H54 (cell line): ENCODE measurements at places on chromosomes 2 and 18.

- no peak for DNase-seq
These were observed 19.2 kb downstream of the ATOH8 start for GRCh38 chr2:85772841-85773491.

- no peak for DNase-seq
These were observed 54.8 kb upstream of the CCDC68 start for GRCh38 chr18:55014095-55014494.

DNA sequence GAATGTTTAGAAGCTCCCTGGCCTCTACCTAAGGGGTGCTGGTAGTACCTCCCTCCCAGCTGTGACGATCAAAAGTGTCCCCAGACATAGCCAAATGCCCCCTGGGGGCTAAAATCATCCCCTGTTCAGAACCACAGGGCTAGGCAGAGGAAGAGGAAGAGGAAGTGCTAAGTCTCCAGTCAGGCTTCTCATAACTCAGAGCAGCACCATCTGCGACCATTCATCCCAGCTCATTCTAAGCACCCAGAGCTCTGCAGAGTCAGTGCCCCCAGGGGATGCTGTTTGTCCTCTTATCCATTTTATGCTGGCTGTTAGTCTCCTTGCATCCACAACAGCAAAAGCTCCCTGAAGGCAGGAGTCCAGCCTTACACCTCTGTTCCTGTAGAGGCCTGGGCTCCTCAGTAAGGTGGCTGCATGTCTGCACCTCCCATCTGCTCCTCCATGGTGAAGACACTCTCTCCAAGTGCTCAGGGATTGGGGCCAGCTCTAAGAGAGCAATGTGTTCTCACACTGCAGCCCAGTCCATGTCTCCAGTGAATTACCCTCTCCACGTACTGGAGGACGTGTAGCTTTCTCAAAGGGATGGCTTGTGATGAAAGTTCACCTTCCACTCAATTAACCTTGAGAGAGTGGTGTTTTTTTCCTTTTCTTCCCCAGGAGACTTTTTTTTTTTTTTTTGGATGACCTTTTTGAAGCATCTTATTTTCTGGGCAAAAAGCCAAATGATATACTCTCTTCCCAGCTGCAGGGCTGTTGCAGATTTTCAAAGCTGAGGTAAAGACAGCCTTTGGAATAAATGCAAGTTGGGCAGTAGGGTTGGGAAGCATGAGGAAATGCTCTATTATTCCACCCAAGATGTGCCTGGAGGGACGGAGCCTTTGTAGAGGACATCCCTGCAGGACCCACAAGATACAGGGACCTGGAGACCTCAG is 158.9 kb upstream of the SLC14A2 start:
- no peak for DNase-seq

DNA sequence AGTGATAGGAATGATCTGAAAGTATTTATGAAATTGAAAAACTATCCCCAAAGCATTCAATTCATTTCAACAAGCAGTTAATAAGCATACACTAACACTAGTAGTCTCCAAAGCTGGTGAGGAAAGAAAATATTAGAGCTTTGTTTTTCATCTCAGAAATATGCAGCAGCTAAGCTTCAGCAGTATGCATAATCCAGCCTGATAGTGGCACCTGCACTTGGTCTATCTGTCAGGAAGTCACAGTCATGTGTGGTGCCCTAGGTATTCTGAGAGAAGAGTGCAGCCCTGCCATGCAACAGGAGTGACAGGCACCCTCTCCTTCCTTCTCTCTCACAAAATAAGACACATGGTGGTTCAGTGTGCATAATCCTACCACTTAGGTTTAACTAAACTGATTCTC is 158.8 kb downstream of the DYM start:
- DNase-seq = no peak

DNA sequence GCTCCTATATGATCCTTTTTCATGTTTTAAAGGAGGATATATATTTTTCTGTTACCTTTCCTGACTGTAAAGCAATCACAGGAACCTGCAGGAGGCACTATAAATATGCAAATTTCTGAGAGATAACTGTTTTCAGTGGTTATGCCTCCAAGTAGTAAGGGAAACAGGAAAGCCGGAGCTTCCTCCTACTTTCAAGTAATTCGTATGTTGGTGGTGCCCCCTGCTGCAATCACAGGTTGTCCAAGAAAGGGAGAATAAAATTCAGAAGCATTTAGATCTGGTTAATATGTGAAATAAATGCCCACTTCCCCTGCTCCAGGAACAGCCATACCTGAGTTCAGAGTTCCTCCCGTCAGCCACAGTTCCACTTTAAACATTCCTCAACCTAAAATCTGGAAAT is 12.0 kb upstream of the BCL11A start:
- no peak for DNase-seq

- DNase-seq = no peak
These were observed 204.1 kb downstream of the GLI2 start for GRCh38 chr2:120939595-120940318.

- no peak for DNase-seq
These were observed 134.4 kb downstream of the L3MBTL4 start for GRCh38 chr18:6280211-6280743.

DNA sequence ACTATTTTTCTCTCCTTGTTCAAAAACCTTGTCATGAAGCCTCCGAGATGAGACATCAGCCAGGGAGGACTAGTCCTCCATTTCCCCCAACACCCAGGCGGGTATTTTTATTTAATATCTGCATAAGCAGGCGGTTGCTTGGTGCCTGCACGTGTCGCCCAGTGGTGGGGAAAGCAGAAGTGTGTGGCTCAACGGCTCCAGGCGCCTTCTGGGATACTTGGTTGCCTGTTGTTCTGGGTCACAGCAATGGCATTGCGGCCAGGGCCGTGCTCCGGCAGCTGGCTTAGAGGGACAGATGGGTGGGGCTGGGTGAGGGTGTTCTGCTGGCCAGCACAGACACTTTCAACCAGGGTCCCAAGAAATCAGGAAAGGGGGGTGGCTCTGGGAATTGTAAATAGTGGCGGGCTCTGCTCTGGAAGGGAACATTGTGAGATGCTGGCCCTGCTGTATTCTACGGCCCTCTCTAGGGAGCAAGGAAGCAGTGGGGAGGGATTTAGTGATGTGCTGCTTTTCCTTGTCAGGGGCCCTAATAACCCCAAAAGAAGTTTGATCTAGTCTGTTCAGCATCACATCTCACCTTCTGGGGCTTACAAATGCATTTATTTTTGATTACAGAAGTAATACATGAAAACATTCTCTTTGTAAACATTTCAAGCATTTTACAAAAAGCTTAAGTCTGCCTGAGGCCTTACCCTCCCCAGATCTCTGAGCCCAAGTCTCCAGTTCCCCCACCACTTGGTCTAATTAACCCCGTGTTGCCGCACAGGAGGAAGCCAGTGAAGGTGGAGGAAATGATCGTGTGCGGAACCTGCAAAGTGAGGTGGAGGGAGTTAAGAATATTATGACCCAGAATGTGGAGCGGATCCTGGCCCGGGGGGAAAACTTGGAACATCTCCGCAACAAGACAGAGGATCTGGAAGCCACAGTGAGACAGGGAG is 1.1 kb downstream of the VAMP8 start:
- DNase-seq = no peak

- DNase-seq = no peak
These were observed 48.5 kb upstream of the CAB39 start for GRCh38 chr2:230664128-230664527.

DNA sequence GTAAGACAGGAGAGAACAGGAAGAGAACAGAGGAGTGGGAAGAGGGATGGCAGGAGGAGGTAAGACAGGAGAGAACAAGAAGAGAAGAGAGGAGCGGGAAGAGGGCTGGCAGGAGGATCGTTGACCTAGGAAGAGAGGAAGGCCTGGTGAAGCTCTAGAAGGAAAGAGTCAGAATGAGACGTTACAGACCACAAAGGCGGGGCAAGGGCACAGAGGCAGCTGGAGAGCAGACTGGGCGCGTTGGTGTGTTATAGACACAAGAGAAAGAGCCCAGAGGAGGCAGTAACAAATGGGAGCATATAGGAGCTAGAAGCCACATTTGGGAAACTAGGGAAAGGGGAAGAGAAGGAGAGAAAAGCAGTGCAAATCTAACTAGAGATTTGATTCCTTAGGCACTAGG is 26.6 kb downstream of the PTRHD1 start:
- DNase-seq = no peak

DNA sequence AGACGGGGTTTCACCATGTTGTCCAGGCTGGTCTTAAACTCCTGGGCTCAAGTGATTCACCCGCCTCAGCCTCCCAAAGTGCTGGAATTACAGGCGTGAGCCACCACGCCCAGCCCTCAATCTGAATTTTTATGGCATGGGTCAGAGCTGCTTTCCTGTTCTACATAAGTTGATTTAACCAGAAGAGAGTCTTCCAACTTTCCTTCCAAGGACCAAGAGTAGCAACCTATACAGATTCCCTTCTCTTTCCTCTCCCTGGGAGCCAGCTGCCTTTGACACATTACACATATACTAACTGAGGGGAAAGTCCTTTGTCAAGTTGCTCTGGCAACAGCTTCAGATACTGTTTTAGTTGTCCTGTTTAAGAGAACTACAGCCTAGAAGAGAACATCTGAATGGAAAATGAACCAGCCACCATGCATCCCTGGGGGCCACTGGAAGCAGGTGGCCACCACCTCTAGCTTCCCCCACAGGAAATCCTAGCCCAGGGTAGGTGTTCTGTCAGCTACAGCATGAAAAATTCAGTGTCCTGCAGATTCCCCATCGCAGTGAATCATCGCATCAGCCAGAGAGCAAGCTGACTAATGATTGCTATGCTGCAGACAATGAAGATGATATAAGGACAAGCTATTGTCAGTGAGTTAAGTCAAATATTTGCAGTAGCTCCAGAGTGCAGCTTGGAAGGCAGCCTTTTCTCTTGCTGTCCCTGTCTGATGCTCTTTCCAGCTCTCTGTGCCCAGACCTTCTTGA is 62.9 kb downstream of the POMC start:
- DNase-seq = peak; percentile 68

- no peak for DNase-seq
These were observed 167.0 kb downstream of the NDUFA10 start for GRCh38 chr2:239858179-239858578.

DNA sequence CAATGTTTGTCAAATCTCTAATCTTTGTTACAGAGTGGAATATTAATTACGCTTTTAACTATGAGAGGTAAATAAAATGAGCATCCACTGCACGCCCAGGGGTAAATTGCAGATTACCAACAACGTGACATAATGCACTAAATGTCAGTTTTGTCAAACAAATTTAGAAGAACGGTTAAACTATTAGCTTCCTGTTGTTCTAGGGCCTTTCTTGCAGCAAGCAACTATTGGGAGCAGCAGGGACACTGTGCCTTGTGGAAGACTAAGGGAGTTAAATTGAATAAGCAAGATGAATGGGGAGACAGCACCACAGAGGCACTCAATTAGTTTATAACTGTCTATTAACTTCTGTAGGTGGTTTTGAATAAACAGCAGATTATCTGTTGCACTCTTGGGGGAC is 391.0 kb upstream of the RAB12 start:
- DNase-seq = no peak

DNA sequence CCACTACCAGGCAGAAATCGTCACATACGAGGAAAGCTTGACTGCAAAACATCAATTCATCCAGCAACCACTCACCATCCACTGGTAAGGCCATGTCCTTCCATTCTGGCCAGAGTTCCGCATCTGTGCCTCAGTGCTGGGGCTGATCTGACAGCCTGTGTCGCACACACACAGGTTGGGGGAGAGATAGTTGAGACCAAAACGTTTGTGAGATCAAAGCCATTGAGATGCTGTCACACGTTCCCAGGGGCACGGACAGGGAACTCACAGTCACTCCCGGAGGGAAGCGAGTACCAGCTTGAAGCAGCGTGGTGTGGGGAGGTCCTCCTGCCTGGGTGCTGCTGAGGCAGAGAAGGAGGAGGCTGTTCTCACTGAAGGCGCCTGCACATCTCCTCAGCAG is 458.5 kb upstream of the SALL3 start:
- no peak for DNase-seq

- DNase-seq = no peak
These were observed 380.2 kb downstream of the LNPK start for GRCh38 chr2:175621821-175622220.

- DNase-seq = no peak
These were observed 26.3 kb downstream of the CAB39 start for GRCh38 chr2:230738924-230739323.

- DNase-seq = no peak
These were observed 222.5 kb downstream of the FAM210A start for GRCh38 chr18:13503836-13504235.

- DNase-seq = peak; percentile 67
These were observed 14.2 kb downstream of the NIFK start for GRCh38 chr2:121722479-121722878.

- no peak for DNase-seq
These were observed 1001.9 kb upstream of the CHAC2 start for GRCh38 chr2:52765735-52766134.

GRCh38 chr2:167953776-167954175 is 293.6 kb downstream of the STK39 start:
- no peak for DNase-seq

DNA sequence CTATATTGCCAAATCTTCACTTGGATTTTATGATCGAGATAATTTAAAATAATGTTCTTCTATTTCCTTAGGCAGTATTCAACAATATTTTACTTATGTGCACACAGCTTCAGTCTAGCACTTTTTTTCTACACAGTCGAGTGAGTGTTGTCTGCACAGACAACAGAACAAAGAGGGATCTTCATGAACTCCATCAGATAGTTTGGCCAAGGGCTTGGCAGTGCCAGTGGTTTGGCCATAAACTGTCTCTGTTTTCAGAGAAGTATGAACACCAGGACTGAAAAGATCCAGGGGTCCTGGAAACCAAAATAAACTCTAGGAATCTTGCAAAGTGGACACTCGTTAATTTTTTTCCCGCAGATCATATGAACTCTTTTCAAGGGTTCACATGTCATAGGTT is 547.3 kb downstream of the PLCL1 start:
- DNase-seq = no peak

GRCh38 chr18:75252136-75252535 is 41.5 kb downstream of the TSHZ1 start:
- no peak for DNase-seq

GRCh38 chr2:71943238-71944182 is 204.2 kb downstream of the CYP26B1 start:
- DNase-seq = no peak

DNA sequence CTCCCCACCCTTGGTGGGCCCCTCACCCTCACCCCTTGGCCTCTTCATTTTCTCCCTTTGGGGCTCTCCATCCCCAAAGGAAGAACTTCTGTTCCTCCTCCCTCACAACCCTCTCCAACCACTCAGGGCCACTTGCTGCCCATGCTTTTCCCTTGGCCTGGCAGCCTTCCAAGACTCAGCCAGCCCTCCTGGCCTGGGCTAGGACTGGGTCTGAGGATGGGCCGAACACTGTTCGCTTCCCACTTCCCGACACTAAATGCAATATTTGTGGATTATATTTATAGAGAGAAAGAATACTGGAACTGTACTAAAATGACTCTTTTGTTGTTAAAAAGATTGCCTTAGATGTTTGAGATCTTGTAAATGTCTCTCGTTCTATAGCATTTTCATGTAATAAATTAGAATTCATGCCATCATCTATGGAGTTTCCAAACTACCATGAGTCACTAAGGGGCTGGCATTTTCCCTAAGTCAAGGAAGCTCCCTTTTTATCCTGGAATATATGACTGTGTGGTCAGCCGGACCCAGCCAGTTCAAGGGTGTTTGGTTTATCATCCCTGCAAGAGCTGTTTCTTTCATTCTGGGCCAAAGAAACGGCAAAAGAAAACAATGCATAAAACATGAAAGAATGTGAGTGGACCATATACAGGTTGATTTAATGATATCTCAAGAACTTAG is 3.8 kb downstream of the CXCR2 start:
- DNase-seq = no peak
